ENCODE measurements at places on chromosomes 3 and 15. TPM values are rescaled to one million over a fixed set of nuclear protein-coding genes. Genes with fewer than 3 reads are reported as not detected.

Gene GPR62
- total RNA-seq: not detected

DNA sequence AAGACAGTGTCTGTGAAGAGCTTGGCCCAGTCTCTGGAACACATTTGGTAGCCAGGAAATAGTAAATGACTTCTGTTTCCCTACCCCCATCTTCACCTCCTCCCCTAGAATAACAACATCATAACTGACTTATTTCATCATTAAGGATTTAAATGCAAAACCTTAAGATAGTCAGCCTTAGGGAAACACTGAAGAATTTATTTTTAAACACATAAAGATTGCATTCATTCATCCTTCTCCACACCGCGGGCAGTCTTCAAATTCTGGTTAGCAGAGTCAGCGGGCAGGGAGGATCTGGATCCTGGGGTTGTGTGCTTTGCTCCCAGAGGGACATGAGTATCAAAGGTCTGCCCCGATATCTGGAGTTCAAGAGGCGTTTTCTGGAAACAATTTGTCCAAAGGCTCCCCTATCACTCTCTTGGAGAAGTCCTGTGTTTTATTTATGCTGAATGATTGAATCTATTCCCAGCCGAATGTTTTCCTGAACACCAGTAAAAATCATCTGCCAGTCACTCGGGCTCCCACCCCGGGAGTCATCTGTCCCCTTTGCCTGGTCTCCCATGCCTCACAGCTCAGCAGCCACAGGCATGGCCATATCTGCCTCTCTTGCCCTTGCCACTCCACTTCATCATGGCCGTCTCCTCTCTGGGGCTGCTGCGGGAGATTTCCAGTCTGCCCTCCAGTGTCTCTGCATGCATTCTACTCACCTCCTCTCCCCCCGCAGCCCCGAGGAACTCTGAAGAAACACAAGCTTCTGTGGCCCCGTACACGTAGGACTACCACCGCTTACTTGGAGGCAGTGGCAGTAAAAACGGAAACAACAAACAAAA is 234.7 kb upstream of the CTDSPL start:
- H3K36me3 ChIP-seq: no peaks in the 10 kb centered on the region
- H3K4me1 ChIP-seq: peaks cover 3% of the 10 kb centered on the region
- H3K27ac ChIP-seq: no peak overlapping the region
- peaks cover 9% of the 10 kb centered on the region for H3K27me3 ChIP-seq
- H3K4me3 ChIP-seq: no peak overlapping the region

Gene CPA3
- total RNA-seq: not detected

- no peak overlapping the region for H3K4me3 ChIP-seq
- H3K36me3 ChIP-seq: no peaks in the 10 kb centered on the region
- no peaks in the 10 kb centered on the region for H3K4me1 ChIP-seq
- no peak overlapping the region for H3K27ac ChIP-seq
- no peak for DNase-seq
- peaks cover 14% of the 10 kb centered on the region for H3K27me3 ChIP-seq
Observed at GRCh38 chr3:156233876-156234275, 113.5 kb downstream of the KCNAB1 start.

GRCh38 chr3:183583331-183584245 is 28.1 kb upstream of the KLHL6 start:
- H3K27me3 ChIP-seq: peaks cover 7% of the 10 kb centered on the region
- no peak overlapping the region for H3K4me3 ChIP-seq
- H3K4me1 ChIP-seq: peaks cover 23% of the 10 kb centered on the region
- no peak for DNase-seq
- no peaks in the 10 kb centered on the region for H3K36me3 ChIP-seq

DNA sequence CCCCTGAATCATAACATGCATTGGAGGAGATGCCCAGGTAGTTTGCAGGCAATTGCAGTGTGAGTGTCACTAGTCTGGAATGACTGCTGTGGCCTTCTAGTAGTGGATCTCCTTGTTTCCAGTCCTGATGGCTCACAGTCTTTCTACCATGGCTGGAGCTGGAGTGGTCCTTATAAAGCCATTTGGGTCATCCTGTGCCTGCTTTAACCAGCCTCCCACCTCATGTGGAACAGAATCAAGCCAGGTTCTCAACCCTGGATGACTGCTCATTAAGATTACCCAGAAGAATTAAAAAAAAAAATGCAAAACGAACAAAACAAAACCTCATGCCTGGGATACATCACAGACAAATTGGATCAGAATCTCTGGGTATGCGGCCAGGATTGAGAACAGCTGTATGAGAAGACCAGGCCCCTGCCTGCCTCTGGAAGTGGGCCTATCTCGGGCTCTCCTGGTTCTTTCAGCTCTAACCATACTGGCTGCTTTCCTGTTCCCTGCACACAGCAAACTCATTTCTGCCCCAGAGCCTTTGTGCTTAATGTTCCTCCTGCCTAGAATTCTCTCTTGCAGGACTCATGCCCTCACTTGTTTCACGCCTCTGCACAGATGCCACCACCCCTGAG is 96.4 kb downstream of the ITPR1 start:
- no peak for DNase-seq
- no peak overlapping the region for H3K4me3 ChIP-seq
- H3K36me3 ChIP-seq: peaks cover 16% of the 10 kb centered on the region

Gene HYKK
- 1.7 TPM for total RNA-seq

DNA sequence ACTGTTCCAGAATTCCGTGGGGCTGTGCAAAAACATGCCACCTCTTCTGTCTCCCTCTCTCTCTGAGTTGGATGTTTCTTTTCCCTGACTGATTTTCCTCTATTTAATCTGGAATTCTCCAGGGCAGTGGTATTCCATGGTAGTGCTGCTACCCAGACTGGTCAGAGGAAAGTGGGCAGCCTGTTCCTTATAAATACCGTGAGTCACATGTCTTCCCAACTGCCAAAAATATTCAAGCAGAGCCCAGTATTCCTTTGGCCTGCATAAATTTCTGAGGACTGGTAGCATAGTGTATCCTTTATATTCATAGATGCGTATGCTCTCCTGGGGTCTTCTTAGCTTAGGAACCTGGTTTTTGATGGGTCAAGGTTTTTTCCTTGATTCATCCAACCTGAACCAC is 40.9 kb downstream of the CEMIP start:
- H3K27ac ChIP-seq: no peak overlapping the region
- peaks cover 16% of the 10 kb centered on the region for H3K27me3 ChIP-seq
- no peak for DNase-seq
- H3K4me1 ChIP-seq: no peaks in the 10 kb centered on the region
- H3K4me3 ChIP-seq: no peak overlapping the region
- H3K36me3 ChIP-seq: no peaks in the 10 kb centered on the region

GRCh38 chr3:106157411-106157810 is 288.6 kb upstream of the CBLB start:
- no peaks in the 10 kb centered on the region for H3K27me3 ChIP-seq
- H3K4me3 ChIP-seq: no peak overlapping the region
- DNase-seq: no peak
- no peaks in the 10 kb centered on the region for H3K4me1 ChIP-seq
- no peak overlapping the region for H3K27ac ChIP-seq

DNA sequence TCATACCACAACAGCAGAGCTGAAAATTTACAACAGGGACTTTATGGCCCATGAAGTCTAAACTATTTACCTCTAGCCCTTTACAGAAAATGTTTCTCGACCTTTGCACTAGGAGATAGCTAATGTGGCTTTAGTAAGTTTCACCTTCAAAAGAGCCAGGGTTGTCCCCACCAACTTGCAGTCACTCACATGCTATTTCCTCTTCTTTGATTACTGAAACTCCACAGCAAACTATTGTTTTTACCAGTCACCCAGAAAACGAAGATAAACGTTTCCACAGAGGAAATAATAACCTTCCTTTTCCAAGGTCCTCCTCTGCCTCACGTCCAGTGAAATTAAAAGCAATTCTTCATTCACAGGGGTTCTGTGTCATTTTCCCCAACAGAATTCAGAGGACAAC is 48.2 kb downstream of the WWTR1 start:
- no peak for DNase-seq
- no peaks in the 10 kb centered on the region for H3K36me3 ChIP-seq
- no peak overlapping the region for H3K4me3 ChIP-seq
- H3K27ac ChIP-seq: no peak overlapping the region
- H3K4me1 ChIP-seq: peaks cover 12% of the 10 kb centered on the region

- no peak overlapping the region for H3K4me3 ChIP-seq
- peaks cover 7% of the 10 kb centered on the region for H3K27me3 ChIP-seq
- H3K27ac ChIP-seq: no peak overlapping the region
- no peaks in the 10 kb centered on the region for H3K36me3 ChIP-seq
Observed at GRCh38 chr3:70640481-70640880, 328.0 kb upstream of the MDFIC2 start.

- H3K27ac ChIP-seq: peak overlapping the region; percentile 76
- no peak overlapping the region for H3K4me3 ChIP-seq
- peaks cover 41% of the 10 kb centered on the region for H3K4me1 ChIP-seq
Observed at GRCh38 chr3:155859859-155860258, 5.6 kb upstream of the SLC33A1 start.

DNA sequence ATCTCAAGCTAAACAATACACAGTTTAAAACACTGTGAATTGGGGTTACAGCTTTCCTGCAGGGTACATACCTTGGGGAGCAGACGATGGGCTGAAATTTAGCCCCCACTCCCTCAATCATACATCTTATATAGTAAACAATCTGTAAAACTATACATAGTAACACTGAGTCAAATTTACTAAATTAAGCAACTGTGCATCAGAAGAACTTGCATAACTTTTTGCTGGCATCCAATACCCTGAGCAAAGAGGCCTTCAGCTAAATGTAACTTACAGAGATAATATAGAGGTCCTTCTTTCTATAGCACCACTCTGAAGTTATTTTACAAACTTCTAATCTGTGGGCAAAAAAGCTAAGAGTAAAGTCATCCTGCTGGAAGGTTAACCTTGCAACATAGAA is 603.6 kb upstream of the TGFBR2 start:
- H3K27me3 ChIP-seq: peaks cover 3% of the 10 kb centered on the region
- H3K27ac ChIP-seq: no peak overlapping the region
- no peaks in the 10 kb centered on the region for H3K36me3 ChIP-seq
- no peaks in the 10 kb centered on the region for H3K4me1 ChIP-seq
- DNase-seq: no peak

Gene CCR9
- 3.2 TPM for total RNA-seq

DNA sequence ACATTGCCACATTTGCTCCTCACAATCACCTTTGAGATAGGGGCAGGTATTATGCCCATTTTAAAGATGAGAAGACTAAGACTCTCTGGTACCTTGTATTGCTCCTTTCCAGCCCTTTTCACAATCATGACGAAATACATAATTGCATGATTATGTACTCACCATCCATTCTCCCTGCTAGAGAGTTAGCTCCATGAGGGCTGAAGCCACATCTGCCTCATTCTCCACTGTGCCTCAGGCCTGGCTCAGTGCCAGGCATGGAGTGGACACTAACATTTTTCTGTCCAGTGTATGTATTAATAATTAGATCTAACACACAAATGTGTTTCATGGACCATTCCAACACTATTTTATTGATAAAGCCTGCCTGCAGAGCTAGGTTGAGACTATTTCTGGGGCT is 191.4 kb downstream of the MINAR1 start:
- no peaks in the 10 kb centered on the region for H3K36me3 ChIP-seq
- H3K4me3 ChIP-seq: no peak overlapping the region
- H3K27me3 ChIP-seq: peaks cover 49% of the 10 kb centered on the region
- H3K27ac ChIP-seq: no peak overlapping the region

- DNase-seq: no peak
- no peaks in the 10 kb centered on the region for H3K4me1 ChIP-seq
- no peak overlapping the region for H3K27ac ChIP-seq
- peaks cover 5% of the 10 kb centered on the region for H3K27me3 ChIP-seq
- H3K36me3 ChIP-seq: no peaks in the 10 kb centered on the region
Observed at GRCh38 chr15:62584301-62585235, 419.5 kb upstream of the C2CD4B start.

GRCh38 chr3:113628316-113628715 is 68.1 kb downstream of the USF3 start:
- peaks cover 40% of the 10 kb centered on the region for H3K36me3 ChIP-seq
- peak overlapping the region; percentile 26 for H3K27ac ChIP-seq
- no peak overlapping the region for H3K4me3 ChIP-seq

Gene ISL2
- 2.4 TPM for total RNA-seq

DNA sequence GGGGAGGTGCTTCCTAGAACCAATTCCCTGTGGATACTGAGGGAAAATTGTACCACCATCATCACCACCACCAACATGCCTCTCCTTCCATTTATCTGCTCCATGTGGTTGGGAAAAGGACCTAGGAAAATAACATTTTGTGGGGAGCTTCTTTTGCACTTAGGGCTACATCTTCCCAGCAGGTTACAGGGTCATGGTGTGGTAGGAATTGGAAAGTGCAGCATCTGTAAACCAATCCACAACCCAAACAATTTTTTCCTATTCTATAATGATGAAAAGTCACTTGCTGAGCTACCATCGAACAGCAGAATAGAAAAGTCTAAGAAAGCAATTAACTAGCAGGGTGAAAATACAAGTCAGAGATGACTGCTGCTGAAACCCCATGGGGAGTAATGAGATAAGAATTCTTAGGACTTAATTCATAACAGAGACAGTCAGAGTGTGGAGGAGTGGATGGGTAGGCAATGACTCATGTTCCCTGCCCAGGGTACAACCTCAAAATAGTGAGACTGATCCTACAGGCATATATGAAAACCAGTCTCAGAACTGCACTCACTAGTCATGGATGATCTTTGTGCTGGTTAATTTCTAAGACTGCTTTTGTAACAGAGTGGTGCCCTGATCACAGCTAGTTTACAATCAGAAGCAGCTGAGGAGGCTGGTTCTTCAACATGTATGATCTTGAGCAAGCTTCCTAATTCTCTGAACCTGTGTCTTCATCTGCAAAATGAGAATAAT is 38.1 kb upstream of the LEKR1 start:
- H3K27me3 ChIP-seq: no peaks in the 10 kb centered on the region
- peaks cover 21% of the 10 kb centered on the region for H3K36me3 ChIP-seq
- peaks cover 42% of the 10 kb centered on the region for H3K4me1 ChIP-seq
- DNase-seq: peak; percentile 48
- H3K27ac ChIP-seq: no peak overlapping the region

- H3K27me3 ChIP-seq: no peaks in the 10 kb centered on the region
- H3K4me3 ChIP-seq: no peak overlapping the region
- H3K36me3 ChIP-seq: no peaks in the 10 kb centered on the region
- DNase-seq: no peak
- H3K4me1 ChIP-seq: no peaks in the 10 kb centered on the region
Observed at GRCh38 chr3:73380735-73381532, 243.8 kb downstream of the PDZRN3 start.

Gene SCG3
- total RNA-seq: not detected

DNA sequence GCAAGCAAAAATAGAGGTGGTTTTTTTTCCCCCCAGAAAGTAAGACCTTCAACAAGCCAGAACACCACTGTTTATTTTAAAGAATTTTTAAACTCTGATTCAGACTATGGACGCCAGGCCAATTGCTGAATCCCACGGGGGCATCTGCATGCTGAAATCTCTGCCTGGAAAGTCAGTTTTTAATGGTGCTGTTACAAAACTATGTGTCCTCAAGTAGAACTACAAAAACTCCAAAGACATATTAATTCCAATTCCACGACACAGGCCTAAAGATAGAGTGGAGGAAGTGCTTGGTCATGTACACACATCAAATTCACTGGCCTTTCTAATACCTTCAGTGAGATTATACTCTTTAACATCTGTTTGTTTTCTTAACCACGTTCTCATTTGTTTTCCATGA is 490.5 kb upstream of the NR2F2 start:
- no peaks in the 10 kb centered on the region for H3K27me3 ChIP-seq
- no peak overlapping the region for H3K4me3 ChIP-seq
- peak overlapping the region; percentile 88 for H3K27ac ChIP-seq

- no peak overlapping the region for H3K27ac ChIP-seq
- peaks cover 6% of the 10 kb centered on the region for H3K36me3 ChIP-seq
- DNase-seq: no peak
- H3K4me3 ChIP-seq: no peak overlapping the region
- peaks cover 17% of the 10 kb centered on the region for H3K4me1 ChIP-seq
Observed at GRCh38 chr15:93929375-93930094, 301.8 kb upstream of the MCTP2 start.

Gene TERC
- 17.4 TPM for total RNA-seq

- H3K4me1 ChIP-seq: peaks cover 12% of the 10 kb centered on the region
- H3K27me3 ChIP-seq: peaks cover 18% of the 10 kb centered on the region
- no peak for DNase-seq
- H3K4me3 ChIP-seq: no peak overlapping the region
- H3K36me3 ChIP-seq: no peaks in the 10 kb centered on the region
Observed at GRCh38 chr3:127738192-127738840, 65.6 kb downstream of the ABTB1 start.
